Activated naive CD4-positive, alpha-beta T cell treated with anti-CD3 and anti-CD28 coated beads, Interleukin-2, amount 10 ng/mL, durations not matched to agents 7 days and 5 days (primary cell): ENCODE measurements at places on chromosomes 3 and 15.

GRCh38 chr15:74185710-74186348, 12.3 kb downstream of the ISLR start:
- H3K27me3 ChIP-seq: peaks cover 7% of the 10 kb centered on the region
- H3K4me3 ChIP-seq: no peak overlapping the region
- H3K36me3 ChIP-seq: no peaks in the 10 kb centered on the region

GRCh38 chr15:91865486-91865885, 12.0 kb downstream of the SLCO3A1 start:
- H3K4me3 ChIP-seq: no peak overlapping the region
- no peak overlapping the region for H3K27ac ChIP-seq
- H3K4me1 ChIP-seq: peaks cover 96% of the 10 kb centered on the region
- H3K36me3 ChIP-seq: peaks cover 26% of the 10 kb centered on the region

GRCh38 chr15:27676647-27677046, 422.5 kb downstream of the OCA2 start:
- no peaks in the 10 kb centered on the region for H3K27me3 ChIP-seq
- no peak for DNase-seq
- H3K4me3 ChIP-seq: no peak overlapping the region
- no peak overlapping the region for H3K27ac ChIP-seq
- H3K36me3 ChIP-seq: no peaks in the 10 kb centered on the region
- H3K4me1 ChIP-seq: no peaks in the 10 kb centered on the region

- no peak overlapping the region for H3K4me3 ChIP-seq
- H3K27me3 ChIP-seq: no peaks in the 10 kb centered on the region
- no peaks in the 10 kb centered on the region for H3K4me1 ChIP-seq
- no peak for DNase-seq
- H3K36me3 ChIP-seq: peaks cover 28% of the 10 kb centered on the region
- no peak overlapping the region for H3K27ac ChIP-seq
Observed at GRCh38 chr3:161233557-161233956, 12.4 kb downstream of the NMD3 start.

DNA sequence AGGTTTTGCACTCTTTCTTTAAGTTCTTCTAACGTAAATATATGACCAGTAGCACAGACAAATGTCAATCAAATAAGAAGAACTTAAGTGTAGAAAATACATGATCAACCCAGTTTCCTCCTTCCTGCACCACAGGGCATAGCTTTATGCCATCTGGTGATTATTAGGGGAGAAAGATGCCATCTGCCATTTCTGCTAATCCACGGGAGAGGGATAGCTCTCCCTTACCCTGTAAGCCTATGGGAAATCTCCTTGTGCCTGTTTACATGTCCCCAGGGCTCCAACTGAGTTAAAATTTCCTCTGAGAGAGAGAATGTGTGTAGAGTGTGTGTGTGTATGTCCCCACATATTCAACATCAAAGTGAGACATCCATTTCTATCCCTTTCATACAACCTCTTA, 135.9 kb downstream of the RSL24D1 start:
- H3K4me1 ChIP-seq: no peaks in the 10 kb centered on the region
- H3K4me3 ChIP-seq: no peak overlapping the region
- H3K27me3 ChIP-seq: no peaks in the 10 kb centered on the region
- no peaks in the 10 kb centered on the region for H3K36me3 ChIP-seq
- H3K27ac ChIP-seq: no peak overlapping the region
- no peak for DNase-seq

DNA sequence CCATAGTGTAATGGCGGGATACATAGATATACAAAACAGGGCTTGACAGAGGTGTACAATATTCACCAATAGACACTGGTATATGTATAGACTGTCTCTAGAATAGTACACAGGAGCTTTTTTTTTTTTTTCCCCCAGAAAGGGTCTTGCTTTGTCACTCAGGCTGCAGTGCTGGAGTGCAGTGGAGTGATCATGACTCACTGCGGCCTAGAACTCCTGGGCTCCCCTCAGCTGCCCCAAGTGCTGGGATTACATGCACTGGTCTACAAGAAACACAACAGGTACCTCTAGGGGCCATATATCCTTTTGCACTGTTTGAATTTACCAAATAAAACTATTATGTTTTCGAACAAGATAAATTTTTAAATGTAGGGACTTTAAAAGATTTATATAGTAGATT, 12.3 kb downstream of the RHOA start:
- peaks cover 37% of the 10 kb centered on the region for H3K36me3 ChIP-seq
- H3K4me3 ChIP-seq: no peak overlapping the region
- H3K27me3 ChIP-seq: no peaks in the 10 kb centered on the region
- no peak for DNase-seq
- no peak overlapping the region for H3K27ac ChIP-seq
- peaks cover 27% of the 10 kb centered on the region for H3K4me1 ChIP-seq

DNA sequence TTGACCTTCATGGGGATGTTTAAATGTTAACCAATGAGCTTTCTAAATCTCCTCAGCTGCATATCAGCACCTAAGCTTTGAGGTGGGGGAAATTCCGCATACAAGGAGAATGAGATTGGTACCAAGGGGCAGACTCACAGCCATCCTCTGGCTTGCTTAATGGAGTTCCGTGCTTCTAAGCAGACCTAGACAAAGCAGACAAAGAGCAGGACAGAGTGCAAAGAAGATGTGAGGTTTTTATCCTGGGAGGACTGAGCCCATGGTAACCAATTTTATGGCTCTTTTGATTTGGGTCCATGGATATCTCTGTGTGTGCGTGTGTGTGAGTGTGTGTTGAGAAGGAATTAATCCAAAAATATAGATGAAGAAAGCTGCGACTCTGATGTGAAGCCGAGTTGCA, 7.5 kb downstream of the TAFA4 start:
- no peak overlapping the region for H3K4me3 ChIP-seq
- DNase-seq: no peak
- H3K36me3 ChIP-seq: no peaks in the 10 kb centered on the region
- peaks cover 15% of the 10 kb centered on the region for H3K27me3 ChIP-seq

DNA sequence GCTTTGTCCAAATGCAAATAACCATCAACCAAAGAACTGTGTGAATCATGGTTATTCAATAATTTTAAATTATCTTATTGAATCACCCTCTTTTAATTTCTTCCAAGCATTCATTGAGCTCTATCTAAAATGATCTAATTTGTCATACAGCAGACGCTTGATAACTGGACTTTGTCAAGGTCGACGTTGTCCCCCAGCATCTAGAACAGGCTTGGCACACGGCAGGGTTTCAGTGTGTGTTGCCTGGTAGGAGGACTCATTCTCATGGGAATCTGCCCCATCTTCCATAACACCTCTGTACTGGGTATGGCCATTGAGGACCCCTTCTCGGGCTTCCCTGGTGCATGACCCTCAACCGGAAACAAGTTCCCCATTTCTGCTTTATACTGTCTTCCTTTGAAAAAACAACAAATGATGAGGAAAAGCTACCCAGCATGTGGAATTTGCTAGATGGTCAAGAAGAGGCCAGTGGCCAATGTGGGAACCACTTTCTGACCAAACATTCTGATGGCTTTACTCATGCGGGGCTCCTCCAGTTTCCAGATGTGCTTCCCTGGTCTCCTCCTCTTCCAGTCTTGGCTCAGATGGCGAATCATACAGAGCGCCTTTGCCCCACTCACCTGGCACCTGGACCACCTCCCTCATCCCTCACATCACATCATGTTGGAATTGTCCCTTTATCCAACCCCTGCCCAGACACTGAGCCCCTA, 41.7 kb upstream of the SEC22A start:
- H3K36me3 ChIP-seq: peaks cover 13% of the 10 kb centered on the region
- no peak overlapping the region for H3K4me3 ChIP-seq
- no peaks in the 10 kb centered on the region for H3K4me1 ChIP-seq
- no peak overlapping the region for H3K27ac ChIP-seq
- DNase-seq: no peak

- peaks cover 28% of the 10 kb centered on the region for H3K27me3 ChIP-seq
- peaks cover 9% of the 10 kb centered on the region for H3K4me1 ChIP-seq
- peak; percentile 76 for DNase-seq
Observed at GRCh38 chr3:43638594-43639447, 17.0 kb upstream of the ANO10 start.

GRCh38 chr3:195879416-195880036, 28.8 kb downstream of the TNK2 start:
- H3K4me3 ChIP-seq: no peak overlapping the region
- H3K36me3 ChIP-seq: peaks cover 25% of the 10 kb centered on the region
- peak overlapping the region; percentile 28 for H3K27ac ChIP-seq

DNA sequence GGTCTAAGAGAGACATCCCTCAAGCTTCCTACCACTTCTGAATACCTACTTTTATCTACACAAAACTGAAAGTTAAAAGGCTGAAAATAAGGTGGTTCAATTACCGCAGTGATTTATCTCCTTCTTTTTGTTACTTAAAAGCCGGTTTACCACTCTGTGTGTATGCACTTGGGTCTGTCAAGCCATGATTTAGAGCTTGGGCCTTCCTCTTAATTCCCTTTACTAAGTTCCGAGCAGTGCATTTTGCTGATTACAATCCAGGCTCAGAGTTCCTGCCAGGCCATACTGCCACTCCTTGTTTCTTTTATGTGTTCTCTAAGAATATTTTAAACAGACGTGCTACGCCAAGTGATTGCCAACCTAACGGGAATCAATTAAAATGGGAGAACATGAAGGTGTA, 16.5 kb downstream of the KCTD6 start:
- H3K4me1 ChIP-seq: no peaks in the 10 kb centered on the region
- H3K4me3 ChIP-seq: no peak overlapping the region
- H3K27ac ChIP-seq: no peak overlapping the region
- no peaks in the 10 kb centered on the region for H3K36me3 ChIP-seq
- no peak for DNase-seq

- no peaks in the 10 kb centered on the region for H3K36me3 ChIP-seq
- no peaks in the 10 kb centered on the region for H3K27me3 ChIP-seq
- H3K4me3 ChIP-seq: no peak overlapping the region
- H3K27ac ChIP-seq: no peak overlapping the region
Observed at GRCh38 chr3:34382859-34383258, 584.4 kb downstream of the PDCD6IP start.

DNA sequence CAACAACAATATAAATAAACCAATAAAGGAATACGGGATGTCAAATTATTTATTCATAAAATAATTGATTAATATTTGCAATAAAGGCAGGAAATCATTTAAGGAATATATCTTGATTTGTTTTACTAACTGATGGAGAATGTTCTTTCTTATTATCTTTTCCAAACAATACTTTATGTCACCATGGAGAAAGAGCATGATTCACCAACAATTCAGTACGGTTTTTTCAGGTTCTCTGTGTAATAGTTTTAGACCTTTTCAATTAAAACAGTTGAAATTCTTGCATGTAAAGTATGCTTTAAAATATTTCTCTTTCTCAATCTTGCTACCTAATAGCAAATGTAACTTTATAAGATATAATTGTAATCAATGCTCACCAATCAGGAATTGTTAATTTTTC, 41.7 kb upstream of the MBNL1 start:
- peaks cover 54% of the 10 kb centered on the region for H3K4me1 ChIP-seq
- H3K27ac ChIP-seq: no peak overlapping the region
- no peaks in the 10 kb centered on the region for H3K27me3 ChIP-seq
- peaks cover 1% of the 10 kb centered on the region for H3K36me3 ChIP-seq

- no peak overlapping the region for H3K27ac ChIP-seq
- no peaks in the 10 kb centered on the region for H3K36me3 ChIP-seq
- H3K27me3 ChIP-seq: peaks cover 38% of the 10 kb centered on the region
- H3K4me1 ChIP-seq: no peaks in the 10 kb centered on the region
Observed at GRCh38 chr3:160210799-160211221, 14.4 kb upstream of the C3orf80 start.

- H3K36me3 ChIP-seq: no peaks in the 10 kb centered on the region
- H3K4me1 ChIP-seq: peaks cover 4% of the 10 kb centered on the region
- no peak for DNase-seq
- peaks cover 16% of the 10 kb centered on the region for H3K27me3 ChIP-seq
- no peak within 1 kb of the TSS for H3K27ac ChIP-seq
Observed at GRCh38 chr15:48191574-48192225, at the start of gene CTXN2. Gene CTXN2, plus strand, starts transcription at chr15:48191665. Its CDS starts 9,636 bp downstream, at chr15:48201301.

GRCh38 chr15:37638116-37638515, 296.3 kb upstream of the TMCO5A start:
- H3K4me3 ChIP-seq: no peak overlapping the region
- no peak overlapping the region for H3K27ac ChIP-seq
- H3K36me3 ChIP-seq: no peaks in the 10 kb centered on the region
- no peaks in the 10 kb centered on the region for H3K4me1 ChIP-seq
- DNase-seq: no peak

DNA sequence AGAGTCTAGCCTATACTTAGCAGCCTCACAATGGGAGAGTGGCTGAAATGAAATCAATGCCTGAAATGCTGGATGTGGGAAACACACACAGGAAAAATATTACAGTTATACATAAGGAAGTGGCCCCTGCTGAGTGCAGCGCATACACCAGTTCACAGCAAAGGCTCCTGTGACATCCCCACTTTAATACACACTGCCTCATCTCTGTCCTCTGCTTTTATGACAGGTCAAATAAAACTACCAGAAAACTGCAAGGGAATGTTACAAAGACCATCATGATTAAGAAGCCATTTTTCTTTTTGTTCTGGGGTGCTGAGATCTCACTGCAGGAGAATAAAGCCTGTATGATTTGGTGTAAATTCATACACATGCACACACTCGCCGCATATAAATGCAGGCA, 214.3 kb downstream of the ARRDC4 start:
- no peak overlapping the region for H3K4me3 ChIP-seq
- DNase-seq: no peak
- no peaks in the 10 kb centered on the region for H3K36me3 ChIP-seq
- H3K27ac ChIP-seq: no peak overlapping the region
- peaks cover 2% of the 10 kb centered on the region for H3K4me1 ChIP-seq

- H3K4me1 ChIP-seq: no peaks in the 10 kb centered on the region
- no peak for DNase-seq
- no peaks in the 10 kb centered on the region for H3K27me3 ChIP-seq
- no peak overlapping the region for H3K4me3 ChIP-seq
- no peak overlapping the region for H3K27ac ChIP-seq
- H3K36me3 ChIP-seq: no peaks in the 10 kb centered on the region
Observed at GRCh38 chr3:177657243-177657642, 460.0 kb upstream of the TBL1XR1 start.

GRCh38 chr3:100205171-100205570, 55.6 kb upstream of the TBC1D23 start:
- no peak overlapping the region for H3K4me3 ChIP-seq
- peaks cover 2% of the 10 kb centered on the region for H3K36me3 ChIP-seq
- H3K27me3 ChIP-seq: peaks cover 12% of the 10 kb centered on the region
- H3K4me1 ChIP-seq: peaks cover 17% of the 10 kb centered on the region

- H3K27me3 ChIP-seq: no peaks in the 10 kb centered on the region
- no peak overlapping the region for H3K4me3 ChIP-seq
- no peak for DNase-seq
- H3K36me3 ChIP-seq: peaks cover 13% of the 10 kb centered on the region
- no peaks in the 10 kb centered on the region for H3K4me1 ChIP-seq
- H3K27ac ChIP-seq: no peak overlapping the region
Observed at GRCh38 chr15:57253082-57253481, 123.2 kb upstream of the CGNL1 start.

GRCh38 chr15:44159492-44159891, 35.6 kb downstream of the FRMD5 start:
- H3K27ac ChIP-seq: no peak overlapping the region
- DNase-seq: no peak

- no peak overlapping the region for H3K27ac ChIP-seq
- H3K4me1 ChIP-seq: peaks cover 88% of the 10 kb centered on the region
- H3K4me3 ChIP-seq: peak overlapping the region; percentile 24
Observed at GRCh38 chr3:156681002-156681401, 6.6 kb downstream of the TIPARP start.

GRCh38 chr3:194841515-194841841, 155.8 kb downstream of the FAM43A start:
- no peaks in the 10 kb centered on the region for H3K4me1 ChIP-seq
- H3K27ac ChIP-seq: no peak overlapping the region
- H3K27me3 ChIP-seq: peaks cover 4% of the 10 kb centered on the region

GRCh38 chr15:50977162-50977561, 68.7 kb downstream of the AP4E1 start:
- no peak overlapping the region for H3K4me3 ChIP-seq
- H3K27ac ChIP-seq: no peak overlapping the region
- peaks cover 50% of the 10 kb centered on the region for H3K36me3 ChIP-seq
- H3K4me1 ChIP-seq: no peaks in the 10 kb centered on the region
